ENCODE measurements at places on chromosomes 1 and 21. TPM values are rescaled to one million over a fixed set of nuclear protein-coding genes. Genes with fewer than 3 reads are reported as not detected.
A peak's percentile ranks its signal among the peaks of the same experiment; 100 is the strongest.

The MROH9 gene
- total RNA-seq: not detected

The SPRR1B gene
- not detected for total RNA-seq

The PERM1 gene
- 0.22 TPM for total RNA-seq

The KCNAB2 gene
- total RNA-seq: 7.3 TPM

The OPTC gene
- not detected for total RNA-seq

The PRKAA2 gene
- total RNA-seq: 14.4 TPM

The PGLYRP3 gene
- total RNA-seq: not detected

DNA sequence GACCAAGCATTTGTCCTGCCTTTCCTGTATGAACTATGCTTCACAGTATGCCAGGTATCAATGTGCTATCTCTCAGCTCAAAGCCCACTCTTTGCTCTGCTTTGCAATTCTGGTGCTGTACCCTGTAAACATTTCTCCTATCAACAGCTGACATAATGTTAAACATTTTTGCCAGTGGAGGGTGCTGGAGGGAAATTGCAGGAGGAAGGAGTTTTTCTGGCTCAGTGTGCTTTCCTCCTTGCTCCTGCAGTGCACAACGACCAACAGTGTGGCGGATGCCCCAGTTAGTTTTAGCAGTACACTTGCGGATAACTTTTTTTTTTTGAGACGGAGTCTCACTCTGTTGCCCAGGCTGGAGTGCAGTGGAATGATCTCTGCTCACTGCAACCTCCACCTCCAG, 67.1 kb upstream of the PTGFRN start:
- no peak overlapping the region for H3K4me3 ChIP-seq
- no peak overlapping the region for H3K27ac ChIP-seq
- DNase-seq: no peak
- no peaks in the 10 kb centered on the region for H3K36me3 ChIP-seq

DNA sequence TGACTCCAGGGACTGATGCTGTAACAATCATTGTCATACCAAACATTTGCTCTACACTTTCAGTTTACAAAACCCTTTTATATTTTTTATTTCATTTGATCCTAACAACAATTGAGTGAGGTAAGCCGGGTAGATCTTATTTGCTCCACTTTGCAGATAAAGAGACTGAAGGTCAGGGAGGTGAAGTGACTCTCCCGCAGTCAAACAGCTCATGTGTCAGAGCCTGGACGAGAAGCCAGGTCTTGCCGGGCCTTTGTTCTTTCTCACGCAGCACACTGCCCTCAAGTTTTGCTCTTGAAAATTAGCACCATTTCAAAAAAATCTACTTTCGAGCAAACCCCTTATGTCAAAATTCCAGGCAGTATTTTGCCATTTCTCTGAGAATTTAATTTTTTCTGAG, 65.2 kb downstream of the CD247 start:
- H3K4me1 ChIP-seq: peaks cover 6% of the 10 kb centered on the region
- H3K27ac ChIP-seq: no peak overlapping the region
- no peak overlapping the region for H3K4me3 ChIP-seq
- H3K27me3 ChIP-seq: no peaks in the 10 kb centered on the region
- no peak for DNase-seq

DNA sequence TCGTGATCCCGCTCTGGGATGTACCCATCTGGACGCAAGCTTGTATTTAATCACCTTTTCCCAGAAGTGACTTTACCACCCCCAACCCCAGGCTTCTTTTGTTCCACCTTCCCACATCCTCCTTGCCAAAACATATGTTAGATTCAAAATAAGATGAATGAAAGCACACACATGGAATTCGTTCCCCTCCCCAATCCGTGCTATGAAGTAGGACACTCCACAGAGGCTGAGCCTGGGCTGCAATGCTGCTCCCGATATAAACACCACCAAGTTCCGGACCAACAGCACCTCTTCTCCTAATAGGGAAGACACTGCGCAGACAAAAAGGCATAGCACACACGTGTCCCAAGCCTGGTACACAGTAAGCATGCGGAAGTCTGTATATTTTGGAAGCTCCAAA, 86.1 kb downstream of the CLSTN1 start:
- DNase-seq: no peak
- H3K4me1 ChIP-seq: no peaks in the 10 kb centered on the region
- H3K27me3 ChIP-seq: no peaks in the 10 kb centered on the region

- H3K27ac ChIP-seq: no peak overlapping the region
- H3K27me3 ChIP-seq: no peaks in the 10 kb centered on the region
- no peaks in the 10 kb centered on the region for H3K36me3 ChIP-seq
- no peak overlapping the region for H3K4me3 ChIP-seq
Observed at GRCh38 chr1:167158111-167158812, 62.4 kb upstream of the POU2F1 start.

DNA sequence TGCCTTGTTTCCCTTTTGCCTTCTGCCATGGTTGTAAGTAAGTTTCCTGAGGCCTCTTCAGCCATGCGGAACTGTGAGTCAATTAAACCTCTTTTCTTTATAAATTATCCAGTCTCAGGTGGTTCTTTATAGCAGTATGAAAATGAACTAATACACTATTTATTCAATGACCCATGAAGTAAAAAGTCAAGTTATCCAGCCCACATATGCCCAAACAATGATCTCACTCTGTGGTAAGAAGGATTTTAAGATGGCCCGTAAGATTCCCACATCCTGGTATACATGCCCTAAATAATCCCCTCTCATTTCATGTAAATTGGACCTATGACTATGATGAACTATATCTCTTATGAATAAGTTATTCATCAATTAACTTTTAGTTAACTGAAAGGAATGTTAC, 1008.3 kb upstream of the B3GALT2 start:
- H3K27ac ChIP-seq: no peak overlapping the region
- no peaks in the 10 kb centered on the region for H3K4me1 ChIP-seq
- DNase-seq: no peak
- H3K4me3 ChIP-seq: no peak overlapping the region
- no peaks in the 10 kb centered on the region for H3K27me3 ChIP-seq

DNA sequence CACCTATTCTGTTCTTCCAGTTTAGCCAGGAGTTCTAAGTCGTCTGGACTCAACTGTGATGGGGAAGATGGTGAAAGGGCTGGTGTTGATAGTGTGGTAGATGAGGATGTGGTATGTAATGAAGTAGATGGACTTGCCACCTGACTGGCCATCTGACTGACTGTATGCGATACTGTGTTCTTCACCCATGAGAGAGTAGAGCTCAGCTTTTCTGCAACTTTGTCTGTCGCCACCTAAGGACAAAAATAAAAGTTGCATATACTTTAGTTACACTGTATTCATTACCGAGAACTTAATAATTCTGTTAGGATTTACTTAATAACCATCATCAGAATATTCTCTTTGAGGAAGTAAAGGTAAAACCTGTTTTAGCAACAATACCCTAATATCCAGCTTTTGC, 48.5 kb downstream of the EVI5 start:
- no peaks in the 10 kb centered on the region for H3K4me1 ChIP-seq
- no peaks in the 10 kb centered on the region for H3K36me3 ChIP-seq
- no peak overlapping the region for H3K4me3 ChIP-seq
- no peak for DNase-seq
- H3K27me3 ChIP-seq: no peaks in the 10 kb centered on the region

DNA sequence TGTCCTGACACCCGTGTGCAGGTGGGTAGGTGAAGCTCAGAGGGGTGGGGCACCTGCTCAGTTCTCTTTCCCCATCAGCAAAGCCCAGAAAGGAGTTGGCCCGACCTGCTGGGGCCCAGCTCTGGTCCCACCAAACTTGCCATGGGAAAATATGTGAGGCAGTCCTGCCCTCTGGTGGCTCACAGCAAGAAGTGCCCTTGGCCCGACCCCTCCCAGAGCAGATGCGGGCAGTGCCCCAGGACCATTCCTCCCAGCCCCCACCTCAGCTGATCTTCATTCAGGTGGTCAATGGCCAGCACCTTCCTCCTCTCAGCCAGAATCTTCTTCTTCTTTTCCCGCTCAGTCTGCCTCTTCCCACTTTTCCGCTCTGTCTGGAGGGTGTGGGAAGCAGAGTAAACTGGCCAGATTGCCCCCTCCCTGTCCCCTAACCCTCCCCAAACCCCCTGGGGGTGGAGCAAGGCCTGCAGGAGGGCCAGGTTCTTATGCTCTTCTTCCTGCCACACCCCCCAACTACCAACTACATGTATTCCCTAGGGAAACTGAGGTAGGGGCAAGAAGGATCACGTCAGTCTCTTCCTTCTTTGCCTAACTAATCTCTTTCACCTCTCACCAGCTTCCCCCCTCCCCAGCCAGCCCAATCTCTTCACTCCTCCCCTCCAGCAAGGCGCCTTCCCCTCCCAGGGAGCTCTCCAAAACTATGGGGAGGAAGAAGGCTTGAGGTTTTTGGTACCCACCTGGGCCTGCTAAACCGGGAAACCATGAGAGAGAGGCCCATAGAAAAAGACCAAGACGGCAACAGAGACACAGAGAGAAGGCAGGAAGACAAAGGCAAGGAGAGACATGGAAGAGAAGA, 15.6 kb downstream of the TNNT2 start:
- no peak overlapping the region for H3K4me3 ChIP-seq
- peak; percentile 42 for DNase-seq
- no peak overlapping the region for H3K27ac ChIP-seq
- no peaks in the 10 kb centered on the region for H3K27me3 ChIP-seq

DNA sequence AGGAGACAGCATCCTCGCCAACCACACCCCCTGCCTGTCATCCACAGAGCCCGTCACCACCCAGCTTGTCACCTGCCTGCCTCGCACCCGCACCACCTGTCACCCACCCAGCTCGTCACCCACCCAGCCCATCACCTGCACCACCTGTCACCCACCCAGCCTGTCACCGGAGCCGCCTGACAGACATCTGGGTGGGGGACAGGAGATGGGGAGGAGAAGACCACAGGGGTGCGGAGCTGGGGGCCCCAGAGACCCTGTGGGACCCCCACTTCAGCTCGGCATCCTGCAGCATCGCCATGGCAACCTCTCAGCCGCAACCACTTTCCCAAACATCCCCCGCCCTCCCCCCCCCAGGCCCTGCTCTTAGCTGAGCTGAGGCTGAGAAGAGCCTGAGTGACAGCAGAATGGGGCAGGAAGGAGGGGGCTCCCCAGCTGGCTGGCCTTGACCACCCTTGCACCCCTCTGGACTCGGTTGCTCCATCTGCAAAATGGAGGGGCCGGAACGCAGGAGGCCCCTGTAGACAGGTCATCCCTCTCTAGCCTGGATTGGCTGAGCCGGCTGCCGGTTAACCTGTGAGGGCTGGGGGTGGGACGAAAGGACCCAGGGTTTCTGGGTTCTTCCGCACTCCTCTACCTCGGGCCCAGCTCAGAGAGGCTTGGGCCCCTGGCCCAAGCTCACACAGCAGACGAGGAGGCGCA, 11.6 kb downstream of the AHDC1 start:
- H3K4me3 ChIP-seq: no peak overlapping the region
- H3K36me3 ChIP-seq: no peaks in the 10 kb centered on the region
- H3K27ac ChIP-seq: peak overlapping the region; percentile 98

GRCh38 chr1:230263568-230264195, 162.4 kb downstream of the PGBD5 start:
- no peak for DNase-seq
- H3K36me3 ChIP-seq: peaks cover 24% of the 10 kb centered on the region
- H3K27me3 ChIP-seq: no peaks in the 10 kb centered on the region

Data from thyroid gland (tissue), 4 donors.